T-cell (primary cell): ENCODE measurements at places on chromosomes 3 and 15.

- DNase-seq, result no peak
Observed at GRCh38 chr15:63482874-63483323, 21.5 kb upstream of the USP3 start.

GRCh38 chr15:51681303-51681963 is at the start of gene SCG3:
Gene SCG3, plus strand, starts transcription at chr15:51681503. Its CDS starts 253 bp downstream, at chr15:51681756.
- peak; percentile 49 for DNase-seq

DNA sequence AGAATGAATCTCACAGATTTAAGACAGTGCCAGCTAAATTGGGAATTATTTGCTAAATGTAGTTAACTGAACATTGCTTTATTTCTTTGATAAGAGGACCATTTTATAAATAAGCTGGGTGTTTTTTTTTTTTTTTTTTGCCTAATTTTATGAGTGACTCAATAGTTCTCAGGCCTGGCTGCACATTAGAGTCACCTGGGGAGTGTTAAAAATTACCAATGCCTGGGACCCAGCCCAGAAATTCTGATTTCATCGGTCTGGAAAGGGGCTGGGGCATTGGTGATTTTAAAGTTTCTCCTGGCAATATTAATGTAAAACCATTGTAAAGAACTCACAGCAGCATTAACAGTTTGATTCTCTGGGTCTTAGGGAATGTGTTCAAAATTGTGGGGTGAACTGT is 51.2 kb upstream of the PHLDB2 start:
- no peak for DNase-seq

GRCh38 chr3:50274371-50275104 is 4.3 kb upstream of the LSMEM2 start:
- DNase-seq, result peak; percentile 65

GRCh38 chr15:70535071-70535954 is 228.0 kb downstream of the UACA start:
- peak; percentile 61 for DNase-seq

DNA sequence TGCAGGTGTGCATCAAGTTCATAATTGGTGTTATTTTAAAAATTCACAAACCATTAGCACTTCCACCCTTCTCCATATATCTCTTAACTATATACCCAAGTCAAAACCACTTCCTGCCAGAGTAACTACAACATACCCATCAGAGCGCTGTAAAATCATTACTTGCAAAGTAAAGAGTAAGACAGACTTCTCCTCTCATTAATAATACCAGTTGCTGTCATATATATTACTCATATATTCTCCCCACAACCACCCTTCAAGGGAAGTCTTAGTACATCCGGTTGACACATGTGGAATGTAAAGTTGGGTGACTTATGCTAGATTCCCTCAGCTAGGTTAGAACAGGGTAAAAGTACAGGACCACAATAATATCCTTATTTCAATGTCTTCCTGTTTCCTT is 5.6 kb downstream of the TERC start:
- DNase-seq, result no peak

DNA sequence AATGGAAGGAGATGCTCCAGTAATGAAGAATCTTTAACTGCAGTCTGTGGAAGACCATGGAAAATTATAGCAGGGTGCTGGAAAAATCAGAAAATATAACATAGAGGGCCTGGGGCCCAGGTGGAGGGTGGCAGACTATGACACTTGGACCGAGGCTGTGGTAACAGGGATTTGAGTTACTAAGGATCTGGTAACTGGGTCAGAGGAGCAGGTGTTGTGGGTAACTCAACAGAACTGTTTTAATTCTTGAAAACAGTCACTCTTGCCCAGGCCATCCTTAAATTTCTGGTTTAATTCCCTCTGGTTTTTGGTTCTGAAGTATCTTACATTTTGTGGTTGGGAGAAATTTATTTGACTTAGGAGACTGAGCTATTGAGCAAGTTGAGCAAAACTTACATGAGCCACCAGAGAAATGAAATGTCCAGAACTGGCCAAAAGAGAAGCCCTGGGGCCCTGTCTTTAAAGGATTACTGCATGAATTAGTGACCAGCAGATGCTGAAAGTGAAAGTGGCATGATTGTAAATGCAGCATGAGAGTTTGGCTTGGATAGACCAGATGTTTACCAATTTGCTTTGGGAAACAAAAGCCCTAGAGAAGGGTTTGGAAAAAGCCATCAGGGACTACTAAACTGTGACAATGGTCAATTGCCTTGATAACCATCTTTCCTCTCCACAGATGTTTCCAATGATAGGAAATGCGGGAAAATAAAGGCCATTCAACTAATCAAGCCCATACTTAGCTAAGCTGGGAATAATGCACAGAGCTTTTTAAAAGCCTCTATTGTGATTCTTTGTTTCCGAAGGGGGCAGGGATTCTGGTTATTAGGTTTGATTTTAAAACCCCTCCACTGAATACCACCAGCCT is 374.9 kb upstream of the TGFBR2 start:
- DNase-seq, result no peak

GRCh38 chr3:25844891-25845290 is 55.0 kb downstream of the OXSM start:
- DNase-seq, result no peak

- no peak for DNase-seq
Observed at GRCh38 chr3:49664300-49664699, 9.9 kb upstream of the APEH start.
